ENCODE measurements at places on chromosomes 11 and 22.

- DNase-seq: no peak
These were observed 455.8 kb downstream of the MIAT start for GRCh38 chr22:27113211-27113635.

DNA sequence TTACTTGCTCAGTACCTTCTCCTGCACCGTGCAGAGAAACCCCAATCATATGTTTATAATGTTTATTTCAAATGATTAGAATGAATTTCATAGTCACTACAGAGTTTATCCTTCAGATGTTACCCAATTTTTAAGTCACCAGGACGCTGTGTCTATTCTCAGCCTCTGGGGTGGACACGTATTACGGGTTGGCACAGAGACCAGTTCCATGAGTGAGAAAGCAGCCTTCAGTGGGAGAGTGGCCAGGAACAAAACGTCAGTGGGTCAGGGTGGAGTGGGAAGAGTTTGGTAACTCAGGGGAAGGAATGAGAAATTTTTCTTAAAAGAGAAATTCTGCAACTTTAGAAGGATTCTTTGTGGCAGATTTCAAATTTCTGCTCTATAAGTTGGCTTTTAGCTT is 77.1 kb upstream of the MTMR2 start:
- peak; percentile 90 for DNase-seq

DNA sequence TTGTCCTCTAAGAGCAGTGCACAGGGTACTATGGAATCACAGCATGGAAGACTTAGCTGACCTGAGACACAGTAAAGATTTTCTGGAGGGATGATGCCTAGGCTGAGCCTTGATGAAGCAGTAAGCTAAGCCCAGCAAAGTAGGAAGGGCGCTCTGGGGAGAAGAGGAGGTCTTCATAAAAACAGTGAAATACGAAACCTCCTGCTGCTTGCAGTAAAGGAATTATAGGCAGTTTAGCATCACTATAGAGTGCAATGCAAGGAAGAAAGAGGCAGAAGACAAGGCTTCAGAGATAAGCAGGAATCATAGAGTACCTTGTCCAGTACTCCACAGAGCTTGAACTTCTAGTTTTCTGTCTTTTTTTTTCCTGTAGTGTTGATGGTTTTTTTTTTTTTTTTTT is 555.7 kb upstream of the CADM1 start:
- no peak for DNase-seq

DNA sequence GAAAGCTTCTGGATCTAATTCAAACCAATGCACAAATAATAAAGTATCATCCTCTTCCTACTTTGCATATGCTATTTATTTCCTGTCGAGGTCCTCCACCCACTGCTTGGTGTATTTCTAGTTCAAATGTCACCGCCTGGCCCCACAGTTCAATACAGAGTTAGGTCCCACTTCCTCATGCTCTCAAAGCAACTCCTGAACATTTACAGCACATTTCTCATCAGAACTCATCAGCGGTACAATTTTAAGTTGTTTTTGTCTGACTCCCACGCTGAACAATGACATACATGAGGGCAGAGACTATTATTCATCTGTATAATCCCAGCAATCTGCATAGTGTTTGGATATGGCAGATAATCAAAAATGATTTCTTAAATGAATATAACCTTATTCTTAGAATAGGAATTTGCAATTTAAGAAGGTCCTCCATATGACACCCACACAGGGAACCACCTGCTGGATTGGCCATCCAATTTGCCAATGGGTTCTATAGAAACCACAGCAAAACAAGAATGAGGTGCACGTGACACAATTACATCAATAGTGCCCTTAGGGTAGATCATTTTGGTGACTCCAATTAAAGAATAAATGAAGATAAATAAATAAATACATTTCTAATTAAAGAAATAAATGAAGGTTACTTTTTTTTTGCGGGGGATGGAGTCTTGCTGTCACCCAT is 54.2 kb downstream of the SLC25A17 start:
- no peak for DNase-seq

- DNase-seq: no peak
These were observed 48.1 kb upstream of the CWF19L2 start for GRCh38 chr11:107505647-107506225.

DNA sequence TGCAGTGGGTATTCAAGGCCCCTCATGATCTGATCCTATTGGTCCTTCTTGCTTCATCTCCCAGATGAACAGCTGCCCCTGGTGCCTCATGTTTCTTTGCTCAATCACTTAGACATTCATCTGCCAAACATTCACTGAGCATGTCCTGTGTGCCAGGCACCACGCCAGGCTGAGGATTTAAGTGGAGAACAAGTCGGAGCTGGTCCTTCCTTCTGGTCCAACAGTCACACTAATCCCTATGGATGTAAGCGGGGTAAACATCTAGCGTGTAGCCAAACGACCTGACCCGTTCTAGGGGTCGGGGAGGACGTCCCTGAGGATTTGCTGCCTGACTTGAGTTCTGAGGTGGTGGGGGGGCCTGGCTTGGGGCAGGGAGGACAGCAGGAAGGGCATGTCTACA is 21.9 kb downstream of the ZMAT5 start:
- DNase-seq: peak; percentile 37

GRCh38 chr11:58268142-58268541 is at the start of gene OR10W1:
TSS of gene OR10W1 (minus strand) at chr11:58268260. CDS start at chr11:58267858, 402 bp downstream.
- no peak for DNase-seq

GRCh38 chr11:102457865-102458264 is 5.3 kb upstream of the TMEM123 start:
- no peak for DNase-seq

GRCh38 chr11:112364962-112365481 is 104.4 kb upstream of the PLET1 start:
- no peak for DNase-seq

DNA sequence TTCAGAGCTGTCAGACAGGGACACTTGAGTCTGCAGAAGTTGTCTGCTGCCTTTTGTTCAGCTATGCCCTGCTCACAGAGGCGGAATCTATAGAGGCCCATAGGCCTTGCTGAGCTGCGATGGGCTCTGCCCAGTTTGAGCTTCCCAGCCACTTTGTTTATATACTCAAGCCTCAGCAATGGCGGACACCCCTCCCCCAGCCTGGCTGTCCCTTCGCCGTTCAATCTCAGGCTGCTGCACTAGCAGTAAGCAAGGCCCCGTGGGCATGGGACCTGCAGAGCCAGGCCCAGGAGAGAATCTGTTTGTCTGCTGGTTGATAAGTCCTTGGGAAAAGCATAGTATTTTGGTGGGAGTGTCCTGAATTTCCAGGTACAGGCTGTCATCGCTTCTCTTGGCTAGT is 23.6 kb upstream of the OR6M1 start:
- no peak for DNase-seq
